ENCODE measurements at places on chromosomes 11 and 22.

GRCh38 chr11:66591175-66591574 lies 1.7 kb downstream of the CCDC87 start:
- no peak for DNase-seq

GRCh38 chr22:43081968-43082367 lies 7.2 kb downstream of the TTLL1 start:
- DNase-seq, result no peak

GRCh38 chr22:41106122-41106968 lies 14.0 kb downstream of the EP300 start:
- DNase-seq, result no peak

DNA sequence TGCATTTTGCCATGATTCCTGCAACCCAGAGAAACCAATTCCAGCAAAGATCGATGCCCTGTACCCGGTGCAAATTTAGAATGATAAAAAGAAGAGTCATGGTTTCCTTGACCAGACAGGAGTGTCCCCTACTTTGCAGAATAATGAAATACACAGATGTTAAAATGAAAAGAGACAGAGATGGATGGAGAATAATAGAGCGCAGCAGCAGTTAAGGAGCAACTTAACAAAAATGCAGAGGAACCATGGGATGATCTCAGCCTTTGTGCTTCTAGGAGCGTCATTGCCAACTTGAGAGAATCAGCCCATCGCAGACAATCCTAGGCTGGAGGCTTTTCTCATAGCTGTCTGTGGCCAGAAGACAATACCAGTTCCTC lies 127.1 kb downstream of the LDLRAD3 start:
- no peak for DNase-seq

DNA sequence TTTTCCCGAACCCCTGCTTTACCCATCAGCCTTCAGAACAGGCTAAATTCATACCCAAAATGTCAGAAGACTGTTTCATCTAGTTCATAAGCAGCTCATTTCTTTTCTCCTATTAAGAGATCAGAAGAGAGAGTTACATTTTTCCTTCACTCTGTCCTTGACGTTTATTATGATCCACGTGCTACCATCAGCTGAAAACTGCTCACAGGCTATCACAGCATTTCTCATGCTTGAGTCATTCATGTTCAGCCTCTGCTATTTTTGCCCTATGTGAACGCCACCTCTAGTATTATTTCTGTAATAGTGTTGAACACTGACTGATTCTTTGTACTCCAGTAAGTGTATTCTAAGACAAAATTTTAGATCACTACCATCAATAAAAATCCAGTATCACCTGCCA lies 51.9 kb downstream of the SLC1A2 start:
- DNase-seq, result no peak

DNA sequence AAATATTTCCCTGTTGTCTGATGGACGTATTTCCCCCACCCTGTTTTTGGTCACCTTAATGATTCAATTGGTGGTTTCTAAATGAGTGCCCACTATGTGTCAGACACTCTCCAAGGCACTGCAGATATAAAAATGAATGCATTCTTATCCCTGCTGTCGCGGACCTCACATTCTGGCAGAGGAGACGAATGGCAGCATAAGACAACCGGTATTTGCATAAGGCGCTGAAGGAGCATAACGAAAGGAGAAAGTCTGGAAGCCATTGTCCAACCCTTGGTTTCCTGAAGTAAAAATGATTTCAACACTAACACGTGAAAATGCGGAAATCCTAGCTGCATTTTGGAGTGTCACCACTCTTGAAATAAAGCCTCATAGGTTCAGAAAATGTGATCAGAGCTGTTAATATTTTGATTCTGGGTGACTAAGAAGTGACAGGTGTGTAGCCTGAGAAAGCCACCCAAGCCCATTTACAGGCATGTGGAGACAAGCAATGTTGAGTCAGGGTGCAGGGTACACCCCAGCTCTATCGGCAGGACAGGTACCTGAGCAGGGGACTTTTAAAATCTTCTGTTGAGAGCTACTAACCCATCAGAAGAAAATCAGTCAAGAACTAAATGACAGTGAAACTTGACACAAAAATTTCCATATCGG lies 10.1 kb upstream of the GAB2 start:
- no peak for DNase-seq

DNA sequence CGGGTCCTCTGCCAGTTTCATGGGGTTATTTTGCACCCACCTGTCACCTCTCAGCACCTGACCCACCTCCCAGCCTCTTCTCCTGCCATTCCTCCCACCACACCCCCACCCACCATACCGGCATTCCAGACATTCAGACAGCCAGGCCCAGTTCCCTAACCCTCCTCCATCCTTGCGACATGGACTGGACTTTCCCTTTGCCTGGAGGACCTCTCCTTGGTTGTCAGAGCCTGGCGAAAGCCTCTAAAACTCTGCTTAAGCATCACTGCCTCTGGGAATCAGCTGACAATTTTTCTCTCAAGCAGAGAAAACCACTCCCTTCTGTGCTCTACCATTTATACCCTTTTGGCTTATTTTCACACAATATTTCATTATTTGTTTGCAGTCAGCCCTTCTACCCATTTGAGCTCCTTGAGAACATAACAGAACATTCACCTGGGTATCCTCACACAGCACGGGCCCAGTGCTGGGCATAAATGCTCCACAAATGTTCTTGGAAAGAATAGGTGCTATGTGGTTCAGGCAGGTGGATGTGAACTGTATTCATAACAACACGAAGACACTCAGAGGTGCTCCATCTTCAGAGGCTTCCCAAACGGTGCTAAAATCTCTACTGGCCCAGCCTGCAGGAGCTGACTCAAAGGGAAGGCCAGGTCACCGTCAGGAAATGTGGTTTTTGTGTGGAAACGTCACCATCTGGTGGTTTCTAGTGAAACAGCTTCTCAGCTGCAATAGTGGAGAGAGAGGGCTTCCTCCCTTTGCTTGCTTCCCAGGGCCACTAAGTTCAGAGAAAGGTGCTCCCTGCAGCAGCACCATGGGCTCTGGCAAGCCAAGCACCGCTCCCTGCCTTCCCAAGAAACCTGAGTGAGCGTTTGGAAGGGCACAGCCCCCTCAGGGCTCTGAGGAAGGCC lies 10.4 kb downstream of the SPATA19 start:
- peak; percentile 28 for DNase-seq

- DNase-seq, result no peak
Measured at GRCh38 chr11:69367211-69367964, 73.4 kb downstream of the MYEOV start.

DNA sequence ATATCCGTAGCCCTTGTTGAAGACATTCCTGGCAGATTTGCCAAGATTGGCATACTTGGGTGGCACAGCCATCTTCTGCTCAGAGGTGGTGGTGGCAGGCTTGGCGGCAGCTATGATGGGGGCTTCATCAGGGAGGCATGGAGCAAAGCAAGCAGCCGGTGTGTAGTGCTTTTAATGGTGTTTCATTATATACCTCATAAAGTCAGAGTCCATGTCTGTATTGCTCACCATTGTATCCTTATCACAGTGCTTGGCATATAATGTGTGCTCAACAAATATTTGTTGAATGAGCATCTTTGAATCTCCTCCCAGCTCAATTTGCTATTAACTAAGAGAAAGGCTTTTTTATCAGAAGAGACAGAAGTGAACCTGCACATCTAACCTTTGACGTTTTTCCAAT lies 7.8 kb upstream of the DNHD1 start:
- DNase-seq, result no peak

GRCh38 chr11:102378818-102379217 lies 31.8 kb downstream of the BIRC2 start:
- DNase-seq, result no peak

GRCh38 chr11:18490319-18490718 lies 34.7 kb downstream of the LDHAL6A start:
- DNase-seq, result no peak

- DNase-seq, result no peak
Measured at GRCh38 chr11:115682101-115682500, 177.9 kb upstream of the CADM1 start.

- no peak for DNase-seq
Measured at GRCh38 chr11:5232176-5232575, 2.1 kb downstream of the HBD start.

DNA sequence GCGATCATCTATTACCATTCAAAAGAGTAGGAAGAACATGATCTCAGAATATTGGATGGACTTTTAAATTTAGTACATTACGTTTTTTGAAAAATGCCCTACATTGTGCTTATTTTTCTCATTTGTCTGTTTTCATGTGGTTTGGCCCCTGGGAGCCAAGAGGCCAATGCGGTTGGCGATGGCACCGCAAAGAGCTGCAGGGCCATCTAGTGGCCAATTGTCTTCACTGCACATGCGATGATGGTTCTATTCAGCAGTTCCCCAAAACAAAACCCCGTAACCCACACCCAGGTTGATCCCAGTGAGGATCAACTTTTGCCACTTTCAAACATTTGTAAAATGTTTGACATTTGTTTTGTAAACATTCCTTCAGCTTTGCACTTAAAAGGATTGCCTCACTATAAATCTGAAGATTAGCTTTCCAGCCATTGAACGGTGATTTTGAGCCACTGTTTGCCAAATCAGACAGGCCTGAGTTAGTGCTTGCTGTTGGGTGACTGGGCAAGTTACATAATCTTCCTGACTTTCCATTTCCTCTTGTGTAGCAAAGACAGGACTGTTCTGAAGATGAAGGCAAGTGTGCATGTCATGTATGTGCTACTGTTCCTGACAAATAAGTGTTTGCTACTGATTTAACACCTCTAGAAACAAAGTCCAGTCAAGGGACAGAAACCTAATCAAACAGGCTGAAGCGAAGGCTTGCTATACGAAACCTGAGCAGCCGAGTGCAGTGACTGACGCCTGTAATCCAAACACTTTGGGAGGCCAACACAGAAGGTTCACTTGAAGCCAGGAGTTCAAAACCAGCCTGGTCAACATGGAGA lies 29.2 kb upstream of the XBP1 start:
- peak; percentile 52 for DNase-seq

GRCh38 chr11:92859156-92859690 lies 110.2 kb upstream of the MTNR1B start:
- DNase-seq, result no peak

- no peak for DNase-seq
Measured at GRCh38 chr11:44280257-44280656, 29.7 kb downstream of the ALX4 start.

- no peak for DNase-seq
Measured at GRCh38 chr11:28684011-28684586, 575.9 kb downstream of the METTL15 start.

- no peak for DNase-seq
Measured at GRCh38 chr11:5367448-5368074, 16.1 kb upstream of the OR51M1 start.

All from Caki2 (cell line).